ENCODE measurements at places on chromosomes 16 and 17.

DNA sequence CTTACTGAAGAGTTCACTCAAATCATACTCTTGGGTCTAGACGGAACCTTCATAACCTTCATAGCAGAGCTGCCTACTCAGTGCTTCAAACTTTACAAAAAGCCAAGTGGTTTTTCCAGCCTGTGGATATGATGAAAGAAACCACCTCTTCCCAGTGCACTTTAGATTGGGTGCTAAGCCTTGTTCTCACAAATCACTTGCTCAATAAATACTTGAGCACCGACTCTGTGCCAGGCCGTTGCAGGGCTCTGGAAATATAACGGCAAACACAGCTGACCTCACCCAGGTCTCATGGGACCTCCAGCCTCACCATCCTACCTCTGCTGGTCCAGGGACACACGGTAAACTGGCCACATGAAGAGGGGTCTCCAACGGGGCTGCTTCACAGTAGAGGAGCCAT lies 35.7 kb downstream of the CDRT4 start:
- DNase-seq, result no peak

DNA sequence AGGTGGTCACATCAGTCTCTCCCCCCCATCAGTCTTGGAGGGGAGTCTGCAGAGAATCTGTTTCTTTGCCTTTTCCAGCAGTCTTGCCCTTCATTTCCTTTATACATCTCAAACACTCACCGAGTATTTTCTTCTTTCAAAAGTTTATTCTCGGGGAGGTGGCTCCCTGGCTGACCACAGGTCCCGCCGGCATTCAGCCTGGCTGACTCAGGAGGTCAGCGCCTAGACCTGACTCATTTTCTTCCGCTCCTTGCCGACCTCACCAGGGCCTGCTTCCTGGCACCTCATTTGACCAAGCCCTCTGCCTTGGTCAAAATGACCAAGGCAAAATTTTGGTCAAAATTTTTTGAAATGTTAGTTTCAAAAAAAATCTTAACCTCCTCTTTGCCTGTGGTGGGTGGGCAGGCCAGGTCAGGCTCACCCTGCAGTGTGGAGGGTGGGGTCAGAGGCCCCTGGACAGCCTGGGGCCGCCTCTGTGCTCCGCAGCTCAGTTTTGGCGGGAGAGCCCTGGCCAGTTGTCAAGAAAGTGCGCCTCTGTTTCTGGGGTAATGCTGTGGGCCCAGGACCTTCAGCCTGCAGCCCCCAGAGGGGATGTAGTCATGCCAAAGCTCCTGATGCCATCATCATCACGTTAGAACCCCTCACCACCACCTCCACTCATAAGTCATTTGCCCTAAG lies 165.6 kb downstream of the SPECC1 start:
- DNase-seq, result no peak

- DNase-seq, result peak; percentile 91
Observed at GRCh38 chr17:7383742-7384488, 3.0 kb downstream of the TNK1 start.

DNA sequence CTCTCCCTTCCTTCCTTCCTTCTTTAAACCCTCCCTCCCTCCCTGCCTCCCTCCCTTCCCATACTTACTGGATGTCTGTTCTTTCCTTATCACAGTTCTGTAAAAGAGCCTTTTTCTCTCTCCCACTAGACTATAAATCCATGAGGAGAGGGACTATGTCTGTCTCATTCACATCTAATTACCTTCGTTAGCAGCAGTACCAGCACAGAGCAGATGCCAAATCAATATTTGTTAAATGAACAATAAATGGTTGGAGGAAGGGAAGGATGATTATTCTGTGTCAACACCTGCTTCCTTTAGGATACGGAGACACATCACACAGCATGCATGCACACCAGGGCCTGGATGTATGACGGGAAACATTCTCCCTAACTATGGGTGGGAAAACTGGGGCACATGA lies 94.2 kb downstream of the DNAH3 start:
- no peak for DNase-seq

GRCh38 chr16:81041696-81042095 lies 6.1 kb downstream of the ATMIN start:
- no peak for DNase-seq

- DNase-seq, result peak; percentile 0
Observed at GRCh38 chr17:79919164-79919585, 79.9 kb upstream of the CBX4 start.

- no peak for DNase-seq
Observed at GRCh38 chr17:16444258-16444886, 29.0 kb downstream of the TRPV2 start.

DNA sequence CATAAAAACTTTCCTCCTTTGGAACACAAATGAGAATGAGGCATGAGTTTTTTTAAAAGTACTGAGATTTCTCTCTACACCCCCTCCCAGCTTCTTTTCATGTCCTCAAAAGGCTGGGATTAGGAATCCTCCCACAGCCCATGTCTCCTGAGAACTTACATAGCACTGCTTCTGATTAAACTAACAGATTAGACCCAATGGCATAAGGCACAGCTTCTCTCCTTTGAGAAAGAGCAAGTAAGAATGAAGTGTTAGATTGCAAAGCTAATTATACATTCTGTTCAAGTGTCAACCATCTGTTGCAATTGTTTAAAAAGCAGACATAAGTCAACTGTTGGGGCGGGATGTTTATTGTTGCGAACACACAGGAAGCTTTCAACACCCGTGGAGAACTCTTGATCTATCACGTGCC lies 715.1 kb downstream of the CDH11 start:
- DNase-seq, result no peak

- no peak for DNase-seq
Observed at GRCh38 chr16:76900285-76901263, 290.4 kb upstream of the MON1B start.

DNA sequence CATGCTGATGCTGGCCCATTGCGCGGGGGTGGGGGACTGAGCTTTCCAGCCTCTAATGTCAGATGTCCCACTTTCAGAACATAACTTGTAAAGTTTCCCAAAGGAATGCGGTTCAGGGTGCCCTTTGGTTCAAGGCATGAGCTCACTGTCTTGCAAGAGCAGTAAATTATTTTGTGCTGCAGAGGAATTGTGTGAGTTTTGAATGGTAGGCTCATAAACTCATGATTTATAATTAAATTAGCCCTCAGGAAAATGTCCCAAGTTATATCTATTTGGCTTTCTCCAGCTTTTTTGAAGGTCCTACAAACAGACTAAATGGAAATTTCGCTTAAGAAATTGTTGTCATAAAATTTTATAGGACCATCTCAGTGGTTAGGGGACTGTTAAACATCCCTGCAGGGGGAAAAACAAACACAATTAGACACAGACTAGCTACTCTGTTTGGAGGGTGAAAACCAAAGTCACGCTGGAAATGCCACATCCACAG lies 321.8 kb downstream of the HS3ST3B1 start:
- no peak for DNase-seq

GRCh38 chr16:72987480-72987901 lies 60.4 kb downstream of the ZFHX3 start:
- no peak for DNase-seq

GRCh38 chr17:49378311-49378710 lies 16.3 kb upstream of the ZNF652 start:
- no peak for DNase-seq

- no peak for DNase-seq
Observed at GRCh38 chr16:27449434-27450195, 47.6 kb downstream of the IL21R start.

DNA sequence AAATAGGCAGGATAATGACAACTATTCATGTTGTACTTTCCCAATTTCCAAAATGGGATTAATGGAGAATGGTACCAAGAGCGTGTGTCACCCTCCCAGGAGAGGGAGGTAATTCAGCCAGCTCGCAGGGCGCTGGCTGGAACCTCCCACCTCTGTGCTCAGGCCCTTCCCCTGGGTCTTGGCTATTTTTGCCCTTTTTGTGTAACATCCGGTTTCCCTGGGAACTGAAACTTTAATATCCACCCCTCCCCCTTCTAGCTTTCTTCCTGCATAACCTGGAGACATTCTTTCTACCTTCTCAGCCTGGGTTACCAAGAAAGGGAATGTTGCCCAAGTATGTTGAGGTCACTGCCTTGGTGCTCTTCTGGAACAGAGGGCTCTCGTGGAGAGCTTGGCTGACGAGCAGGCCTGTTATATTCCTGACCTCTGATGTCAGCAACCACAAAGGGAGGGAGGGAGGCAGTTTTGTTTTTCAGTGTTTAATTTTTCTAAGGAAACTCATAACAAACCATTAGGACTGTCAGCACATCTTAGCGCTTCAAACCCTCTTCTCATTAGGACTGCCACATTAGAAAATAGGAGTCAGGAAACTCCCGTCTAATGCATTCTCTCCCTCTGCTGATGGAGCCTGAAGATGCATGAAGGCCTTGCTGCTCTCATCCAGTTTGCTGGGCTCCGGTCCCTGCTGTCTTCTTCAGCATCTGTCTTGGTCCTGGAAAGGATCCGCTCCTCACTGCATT lies 25.6 kb downstream of the ITGB3 start:
- peak; percentile 49 for DNase-seq

GRCh38 chr16:62863139-62863538 lies 826.9 kb upstream of the CDH8 start:
- DNase-seq, result no peak

GRCh38 chr16:48395375-48395774 lies 10.2 kb upstream of the SIAH1 start:
- no peak for DNase-seq

GRCh38 chr16:35207059-35207999 lies 1747.9 kb downstream of the TP53TG3F start:
- no peak for DNase-seq

DNA sequence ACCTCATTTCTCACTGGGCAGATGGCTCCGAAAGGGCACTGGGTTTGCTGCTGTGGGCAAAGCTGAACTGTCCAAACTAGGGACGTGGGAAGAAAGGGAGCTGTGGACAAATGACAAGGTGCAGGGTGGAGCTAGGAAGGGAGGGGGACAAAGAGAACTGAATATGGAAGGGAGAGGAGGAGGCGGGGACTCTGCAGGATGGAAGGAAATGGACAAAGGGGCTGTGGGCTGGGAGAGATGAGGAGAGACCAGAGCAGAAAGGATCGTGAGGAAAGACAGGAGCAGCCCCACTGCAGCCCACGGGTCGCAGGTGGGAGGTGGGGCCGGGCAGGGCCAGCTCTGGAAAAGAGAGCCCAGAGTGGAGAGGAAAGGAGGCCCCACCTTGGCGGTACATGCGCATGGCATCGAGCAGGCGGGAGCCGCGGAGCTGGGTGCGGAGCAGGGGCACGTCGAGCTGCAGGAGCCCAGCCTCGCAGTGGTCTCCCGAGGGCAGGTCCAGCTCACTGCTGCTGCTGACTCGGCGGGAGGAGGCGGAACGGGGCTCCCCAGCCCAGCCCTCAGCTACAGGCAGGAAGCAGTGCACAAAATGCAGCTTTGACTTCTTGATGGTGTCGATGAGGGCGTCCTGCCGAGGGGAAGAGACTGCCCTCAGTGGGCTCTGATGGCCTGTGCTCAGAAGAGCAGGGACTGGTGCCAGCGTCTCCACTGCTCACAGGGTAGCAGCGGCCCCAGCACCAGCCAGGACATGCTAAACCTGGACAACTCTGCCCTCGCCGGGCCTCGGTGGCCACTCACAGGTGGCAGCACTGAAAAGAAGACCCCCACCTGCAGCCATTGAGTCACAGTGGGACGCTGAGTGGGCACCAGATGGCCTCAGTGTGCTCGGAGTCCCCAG lies 66.8 kb downstream of the PIPOX start:
- DNase-seq, result peak; percentile 44

- no peak for DNase-seq
Observed at GRCh38 chr17:57242148-57242547, 14.2 kb upstream of the MSI2 start.

- no peak for DNase-seq
Observed at GRCh38 chr17:66667491-66668030, 167.4 kb upstream of the CACNG5 start.

- DNase-seq, result no peak
Observed at GRCh38 chr17:67139289-67139688, 94.9 kb downstream of the CACNG1 start.

DNA sequence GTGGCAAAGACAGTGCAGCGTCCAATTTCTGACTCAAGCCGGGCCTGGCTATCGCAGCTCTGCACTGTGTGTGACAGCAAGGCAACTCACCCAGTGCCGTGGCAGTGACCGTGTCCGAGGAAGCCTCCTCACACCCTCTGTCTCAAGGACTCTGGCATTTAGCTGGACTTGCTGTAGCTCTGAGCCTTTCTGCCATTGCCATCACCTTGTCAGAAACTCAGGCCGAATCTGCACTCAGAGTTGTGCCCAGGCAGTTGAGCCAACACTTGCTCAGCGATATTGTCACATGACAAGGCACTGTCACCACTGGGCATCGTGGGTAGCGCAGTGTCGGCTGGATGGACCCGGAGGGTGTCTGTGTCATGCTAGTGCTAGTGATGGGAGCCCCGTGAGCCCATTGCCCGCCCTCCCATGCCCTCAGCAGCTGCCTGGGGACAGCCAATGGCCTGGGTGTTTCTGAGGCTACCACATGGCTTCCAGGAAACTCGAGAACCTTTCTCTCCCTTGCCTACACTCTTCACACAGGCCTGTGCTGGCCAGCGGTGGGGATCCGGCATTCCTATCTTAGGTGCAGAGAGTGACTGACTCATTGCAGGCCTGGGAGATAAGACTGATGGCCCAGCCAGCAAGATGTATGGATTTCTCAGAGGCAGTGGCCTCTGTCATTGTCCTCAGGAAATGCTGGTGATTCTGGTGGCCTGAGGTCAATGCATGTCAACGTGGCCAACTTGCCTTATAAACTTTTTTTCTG lies 22.1 kb upstream of the STH start:
- DNase-seq, result no peak

DNA sequence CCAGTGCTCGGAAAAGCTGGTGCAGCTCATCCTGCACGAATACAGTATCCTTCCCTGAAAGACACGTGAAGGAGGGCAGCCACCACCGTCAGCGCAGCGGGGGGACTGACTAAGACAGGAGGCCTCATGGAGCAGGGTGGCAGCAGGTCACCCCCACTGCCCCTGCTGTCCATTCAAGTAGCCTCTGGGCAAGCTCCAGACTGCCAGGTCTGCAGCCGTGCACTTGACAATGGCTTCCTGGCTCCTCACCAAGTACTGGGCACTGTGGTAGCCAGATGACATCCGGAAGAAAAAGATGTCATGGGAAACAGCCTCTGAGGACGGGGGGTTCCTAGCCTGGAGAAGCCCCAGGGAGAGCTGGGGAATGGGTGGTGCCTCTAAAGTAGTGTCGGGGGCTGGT lies 7.9 kb upstream of the MYO15A start:
- DNase-seq, result no peak

- no peak for DNase-seq
Observed at GRCh38 chr17:66357037-66357436, 54.6 kb downstream of the PRKCA start.

DNA sequence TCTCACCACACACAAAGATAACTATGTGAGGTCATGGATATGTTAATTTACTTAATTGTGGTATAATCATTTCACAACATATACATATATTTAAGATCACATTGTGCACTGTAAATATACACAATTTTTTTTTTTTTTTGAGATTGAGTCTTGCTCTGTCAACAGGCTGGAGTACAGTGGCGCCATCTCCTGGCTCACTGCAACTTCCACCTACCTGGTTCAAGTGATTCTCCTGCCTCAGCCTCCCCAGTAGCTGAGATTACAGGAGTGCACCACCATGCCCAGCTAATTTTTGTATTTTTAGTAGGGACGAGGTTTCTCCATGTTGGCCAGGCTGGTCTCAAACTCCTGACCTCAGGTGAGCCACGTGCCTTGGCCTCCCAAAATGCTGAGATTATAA lies 11.5 kb upstream of the PRSS54 start:
- DNase-seq, result peak; percentile 48

Data from GM23338 (cell line).